ENCODE measurements at places on chromosomes 4 and X.

DNA sequence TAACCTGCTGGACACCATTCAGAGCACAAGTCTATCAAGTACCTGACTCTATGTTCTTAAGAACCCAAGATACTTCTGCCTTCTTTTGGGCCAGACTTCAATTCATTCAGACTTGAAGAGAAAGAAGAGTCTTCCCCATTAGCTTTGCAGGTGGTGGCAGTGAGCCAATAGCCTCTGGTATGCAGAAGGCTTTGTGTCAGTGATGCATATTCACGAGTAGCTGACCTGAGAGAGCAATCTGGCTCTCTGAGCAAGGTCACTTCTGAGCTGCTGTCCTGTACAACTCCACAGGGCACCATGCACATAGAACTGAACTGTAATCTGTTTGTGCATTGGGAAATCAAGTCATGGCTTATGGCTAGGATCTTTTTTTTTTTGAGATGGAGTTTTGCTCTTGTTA is 39.9 kb upstream of the SPINK2 start:
- no peaks in the 10 kb centered on the region for H3K27me3 ChIP-seq
- DNase-seq = no peak
- no peak overlapping the region for H3K4me3 ChIP-seq
- H3K27ac ChIP-seq = no peak overlapping the region
- H3K4me1 ChIP-seq = no peaks in the 10 kb centered on the region

- no peak overlapping the region for H3K4me3 ChIP-seq
- DNase-seq = no peak
- no peaks in the 10 kb centered on the region for H3K27me3 ChIP-seq
- H3K4me1 ChIP-seq = no peaks in the 10 kb centered on the region
- H3K36me3 ChIP-seq = no peaks in the 10 kb centered on the region
Measured at GRCh38 chr4:62627141-62627540, 1427.0 kb downstream of the ADGRL3 start.

GRCh38 chr4:119329835-119330620 is 8.1 kb upstream of the FABP2 start:
- H3K27me3 ChIP-seq = no peaks in the 10 kb centered on the region
- no peaks in the 10 kb centered on the region for H3K36me3 ChIP-seq
- H3K27ac ChIP-seq = no peak overlapping the region

GRCh38 chrX:24493740-24494581 is 28.9 kb downstream of the PDK3 start:
- no peak overlapping the region for H3K4me3 ChIP-seq
- no peaks in the 10 kb centered on the region for H3K27me3 ChIP-seq
- peaks cover 5% of the 10 kb centered on the region for H3K4me1 ChIP-seq
- no peaks in the 10 kb centered on the region for H3K36me3 ChIP-seq
- no peak for DNase-seq

- H3K36me3 ChIP-seq = no peaks in the 10 kb centered on the region
- H3K27ac ChIP-seq = no peak overlapping the region
- H3K4me3 ChIP-seq = no peak overlapping the region
- H3K27me3 ChIP-seq = no peaks in the 10 kb centered on the region
Measured at GRCh38 chr4:18722748-18723191, 701.2 kb upstream of the LCORL start.

DNA sequence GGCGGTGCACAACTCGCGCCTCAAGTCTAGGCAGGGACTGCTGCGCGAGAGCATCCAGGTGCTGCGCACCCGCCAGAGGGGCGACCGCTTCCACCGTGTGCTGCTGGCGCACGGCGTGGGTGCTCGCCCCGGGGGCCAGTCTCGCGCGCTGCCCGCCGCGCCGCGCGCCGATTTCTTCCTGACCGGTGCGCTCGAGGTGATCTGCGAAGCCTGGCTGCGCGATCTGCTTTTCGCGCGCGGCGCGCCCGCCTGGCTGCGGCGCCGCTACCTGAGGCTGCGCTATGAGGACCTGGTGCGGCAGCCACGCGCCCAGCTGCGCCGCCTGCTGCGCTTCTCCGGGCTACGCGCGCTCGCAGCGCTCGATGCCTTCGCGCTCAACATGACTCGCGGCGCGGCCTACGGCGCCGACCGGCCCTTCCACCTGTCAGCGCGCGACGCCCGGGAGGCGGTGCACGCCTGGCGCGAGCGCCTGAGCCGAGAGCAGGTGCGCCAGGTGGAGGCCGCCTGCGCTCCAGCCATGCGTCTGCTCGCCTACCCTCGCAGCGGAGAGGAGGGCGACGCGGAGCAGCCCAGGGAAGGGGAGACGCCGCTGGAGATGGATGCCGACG is 1.3 kb downstream of the CHST7 start:
- peak overlapping the region; percentile 81 for H3K27ac ChIP-seq
- peak; percentile 51 for DNase-seq
- no peaks in the 10 kb centered on the region for H3K27me3 ChIP-seq
- H3K4me1 ChIP-seq = no peaks in the 10 kb centered on the region
- H3K36me3 ChIP-seq = no peaks in the 10 kb centered on the region
